ENCODE measurements at places on chromosomes 7 and 10.

DNA sequence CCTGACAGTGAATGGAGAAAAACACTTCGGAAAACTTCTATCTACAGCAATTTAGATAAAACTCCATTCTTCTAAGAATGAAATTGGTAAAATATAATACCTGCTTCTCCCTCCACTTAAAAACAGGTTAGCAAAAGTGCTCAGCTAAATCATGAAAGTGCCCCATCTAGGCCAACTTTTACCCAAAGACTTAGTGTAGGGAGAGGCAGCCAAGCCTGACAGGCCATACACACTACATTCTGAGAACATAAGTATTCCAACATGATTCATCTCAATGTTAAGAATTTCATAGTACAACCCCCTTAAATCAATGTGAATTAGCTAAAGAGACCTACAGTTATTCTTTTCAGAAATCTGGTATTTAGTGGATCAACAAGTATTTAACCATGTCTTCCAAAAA is 7.2 kb downstream of the FAM3C start:
- DNase-seq = no peak

DNA sequence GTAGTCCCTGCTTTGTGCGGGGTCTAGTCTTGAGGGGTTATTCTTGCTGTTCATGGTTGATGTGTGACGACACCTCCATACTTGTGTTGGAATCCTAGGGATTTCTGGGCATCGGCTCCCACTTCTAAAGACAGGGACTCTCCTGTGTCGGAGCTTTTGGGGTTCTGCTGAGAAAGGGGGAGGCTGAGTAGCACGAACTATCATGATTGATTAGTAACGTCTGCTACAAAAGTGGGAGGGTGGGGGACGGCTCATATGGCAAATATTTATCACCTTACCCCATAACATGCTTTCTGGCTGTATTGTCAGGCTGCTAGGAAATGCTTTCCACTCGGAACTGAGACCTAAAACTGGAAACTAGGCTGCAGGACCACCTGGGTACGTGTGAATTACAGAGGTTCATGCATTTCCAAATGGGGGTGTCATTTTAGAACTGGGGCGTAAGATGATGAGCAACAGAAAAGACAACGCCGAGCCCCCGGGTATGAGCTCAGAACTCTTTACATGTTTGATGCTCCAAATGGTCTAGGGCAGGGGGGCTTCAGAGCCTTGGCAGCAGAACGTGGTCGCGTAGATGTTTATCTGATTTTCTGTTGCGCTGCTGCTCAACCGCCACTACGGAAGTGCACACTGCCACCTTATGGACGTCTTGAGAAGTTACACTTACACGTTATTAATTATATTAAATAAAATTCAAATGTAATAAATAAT is 15.1 kb upstream of the NME8 start:
- peak; percentile 57 for DNase-seq

DNA sequence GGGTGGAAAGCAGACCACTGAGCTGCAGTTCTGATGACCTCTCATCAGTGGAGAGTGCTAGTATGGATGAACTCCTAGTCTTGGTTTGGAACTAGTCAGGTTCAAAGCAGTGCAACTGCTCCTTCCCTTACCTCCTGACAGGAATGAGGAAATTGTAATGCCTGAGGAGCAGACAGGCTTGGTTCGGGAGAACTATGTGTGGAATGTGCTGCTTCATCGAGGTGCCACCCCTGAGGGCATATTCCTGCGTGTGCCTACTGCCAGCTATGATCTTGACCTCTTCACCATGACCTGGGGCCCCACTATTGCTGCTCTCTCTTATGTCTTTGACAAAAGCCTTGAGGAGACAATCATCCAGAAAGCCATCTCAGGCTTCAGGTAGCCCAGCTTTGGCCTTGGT is 27.4 kb upstream of the NFKB2 start:
- no peak for DNase-seq

DNA sequence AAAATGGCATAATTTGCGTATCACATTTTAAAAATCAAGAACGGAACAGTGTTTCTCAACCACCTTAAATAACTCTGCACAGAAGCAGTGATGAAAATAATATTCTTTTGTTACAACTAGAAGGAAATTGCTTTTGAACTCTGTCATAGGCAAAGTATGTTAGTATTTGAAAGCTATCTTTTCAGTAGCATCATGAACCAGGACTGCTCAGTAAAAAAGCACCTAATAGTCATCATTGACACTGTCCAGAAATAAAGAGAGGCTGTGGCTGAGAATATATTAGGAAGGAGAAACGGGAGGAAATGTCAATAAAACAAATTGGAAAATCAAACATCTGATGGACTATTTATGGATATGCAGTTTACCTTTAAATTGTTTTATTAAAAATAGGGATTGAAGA is 237.2 kb upstream of the AKR1E2 start:
- no peak for DNase-seq

GRCh38 chr7:44767912-44768627 is 19.4 kb downstream of the ZMIZ2 start:
- peak; percentile 48 for DNase-seq

GRCh38 chr7:2306688-2307087 is 7.6 kb downstream of the SNX8 start:
- DNase-seq = no peak

GRCh38 chr7:158396982-158397862 is 190.4 kb downstream of the PTPRN2 start:
- no peak for DNase-seq

DNA sequence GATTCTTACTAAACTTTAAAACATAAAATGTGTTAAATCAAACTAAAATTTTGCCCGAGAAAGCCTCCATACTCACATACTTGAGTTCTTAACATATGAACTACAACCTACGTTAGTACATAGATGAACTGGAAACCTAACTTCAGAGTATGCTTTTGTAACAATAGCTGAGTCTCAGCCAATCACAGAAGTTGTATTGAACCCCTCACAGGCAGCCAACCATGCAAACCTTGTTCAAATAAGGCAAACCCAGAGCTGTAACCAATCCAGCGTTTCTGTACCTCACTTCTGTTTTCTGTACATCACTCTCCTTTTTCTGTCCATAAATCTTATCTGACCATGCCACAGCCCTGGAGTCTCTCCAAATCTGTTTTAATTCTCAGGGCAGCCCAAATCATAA is 157.3 kb upstream of the COL1A2 start:
- no peak for DNase-seq

- DNase-seq = peak; percentile 2
These were observed at the start of gene DYNC1I1 for GRCh38 chr7:95772298-95772770. DYNC1I1 (plus strand) TSS chr7:95772554; CDS start chr7:95804730, 32,176 bp downstream.

DNA sequence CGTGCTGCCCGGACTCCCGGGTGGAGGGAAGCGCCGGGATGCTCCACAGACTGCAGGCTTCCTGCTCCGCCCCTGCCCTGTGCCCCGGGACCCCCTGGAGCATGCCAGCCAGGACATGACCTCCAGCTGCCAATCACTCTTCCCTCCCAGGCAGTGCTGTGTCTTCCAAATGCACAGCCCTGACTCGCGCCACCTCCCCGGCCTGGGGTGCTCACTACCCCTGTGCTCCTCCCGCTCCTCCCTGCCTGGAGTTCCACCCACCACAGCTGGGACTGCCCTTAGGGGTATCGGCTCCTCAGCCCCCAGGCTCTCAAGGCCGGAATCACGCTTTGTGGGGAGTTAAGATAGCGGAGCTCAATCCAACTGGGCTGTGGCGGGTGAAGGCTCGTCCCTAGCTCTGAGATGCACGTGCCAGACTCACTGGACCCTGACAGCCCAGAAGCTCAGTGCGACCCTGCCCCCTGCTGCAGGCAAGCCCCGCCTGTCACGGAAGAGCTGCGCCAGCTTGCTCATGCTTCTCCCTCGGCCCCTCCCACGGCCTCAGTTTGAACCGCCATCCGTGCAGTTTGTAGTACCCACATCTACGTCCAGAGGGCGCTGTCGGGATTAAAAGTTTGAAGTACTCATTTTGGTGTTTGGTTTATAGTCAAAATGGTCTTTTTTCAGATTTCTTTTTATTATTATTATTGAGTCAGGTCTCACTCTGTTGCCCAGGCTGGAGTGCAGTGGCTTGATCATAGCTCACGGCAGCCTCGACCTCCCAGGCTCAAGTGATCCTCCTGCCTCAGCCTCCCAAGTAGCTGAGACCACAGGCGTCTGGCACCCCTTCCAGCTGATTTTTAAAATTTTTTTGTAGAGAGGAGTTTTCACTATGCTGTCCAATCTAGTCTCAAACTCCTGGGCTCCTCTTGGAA is 142.5 kb upstream of the TCERG1L start:
- DNase-seq = peak; percentile 22

- no peak for DNase-seq
These were observed 590.5 kb downstream of the PARD3 start for GRCh38 chr10:34224639-34225038.

GRCh38 chr7:1231214-1232102 is 1.2 kb upstream of the UNCX start:
- no peak for DNase-seq

DNA sequence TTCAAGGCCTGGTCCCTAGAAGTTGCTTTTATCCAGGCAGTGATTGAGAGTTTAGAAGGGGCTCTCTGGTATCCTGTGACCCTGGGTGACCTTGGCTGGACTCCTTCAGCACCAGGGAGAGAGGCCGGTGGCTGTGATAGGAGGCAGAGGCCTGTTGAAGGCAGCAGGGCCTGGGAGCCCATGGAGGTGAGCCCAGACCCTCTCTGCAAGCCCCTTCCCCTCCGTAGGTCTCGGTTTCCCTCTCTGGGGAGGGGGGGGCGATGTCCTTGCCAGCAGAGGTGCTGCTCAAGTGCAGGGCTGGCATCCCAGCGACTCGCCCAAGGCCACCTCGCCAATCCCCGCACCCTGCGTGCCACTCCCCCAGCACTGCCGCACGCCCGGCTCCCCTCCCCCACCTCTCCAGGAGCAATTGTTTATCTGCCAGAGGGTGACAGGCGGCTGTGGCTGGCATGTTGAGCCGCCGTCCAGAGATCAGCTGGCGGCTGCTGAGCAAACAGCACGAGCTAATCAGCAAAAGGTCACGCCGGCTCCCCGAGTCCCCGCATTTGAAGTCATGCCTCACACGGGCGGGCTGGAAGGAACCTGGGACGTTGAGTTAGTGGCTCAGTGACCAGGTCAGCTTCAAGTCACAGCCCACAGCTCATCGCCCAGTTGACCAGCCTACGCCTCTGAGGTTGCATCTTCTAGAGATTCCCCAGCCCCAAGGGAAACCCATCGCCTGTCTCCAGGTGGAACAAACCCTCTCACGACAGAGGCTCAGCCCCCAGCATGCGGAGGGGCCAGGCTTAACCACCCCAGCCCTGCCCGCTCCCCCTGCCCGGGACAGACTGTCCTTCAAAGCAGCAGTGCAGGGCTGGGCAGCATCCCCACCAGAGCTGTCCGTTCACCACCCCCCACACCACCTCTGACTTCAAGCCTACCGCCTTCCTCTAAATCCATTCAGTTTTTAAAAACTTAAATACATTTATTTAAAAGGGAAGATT is 43.7 kb downstream of the ELFN1 start:
- DNase-seq = no peak

DNA sequence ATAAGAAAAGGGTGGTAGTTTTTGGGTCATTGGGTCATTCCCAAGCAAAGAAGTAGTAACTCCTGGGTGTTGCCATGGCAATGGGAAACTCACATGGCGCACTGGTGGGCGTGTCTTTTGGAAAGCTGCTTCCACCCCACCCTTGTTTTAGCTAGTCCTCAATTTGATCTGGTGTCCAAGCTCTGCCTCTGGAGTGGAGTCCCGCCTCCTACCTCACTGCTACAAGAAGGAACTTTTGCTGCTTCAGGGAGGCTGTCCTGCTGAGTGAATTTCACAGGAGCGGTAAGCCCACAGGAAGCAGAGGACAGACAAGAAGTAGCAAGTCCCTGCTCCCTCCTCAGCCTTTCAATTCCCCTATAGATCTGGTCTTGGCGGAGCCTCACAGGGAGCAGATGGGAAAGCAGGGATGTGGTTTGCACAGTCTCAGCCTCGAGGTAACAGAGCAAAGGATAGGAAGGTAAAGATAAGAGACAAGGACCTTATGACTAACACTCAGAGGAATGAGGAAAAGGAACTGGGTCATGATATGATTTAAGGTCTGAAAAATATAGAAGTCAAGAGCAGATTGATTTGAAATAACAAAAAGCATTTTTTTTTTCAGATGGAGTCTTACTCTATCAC is 700.3 kb downstream of the TNS3 start:
- DNase-seq = no peak

GRCh38 chr7:7504910-7505704 is 30.6 kb downstream of the COL28A1 start:
- DNase-seq = no peak

DNA sequence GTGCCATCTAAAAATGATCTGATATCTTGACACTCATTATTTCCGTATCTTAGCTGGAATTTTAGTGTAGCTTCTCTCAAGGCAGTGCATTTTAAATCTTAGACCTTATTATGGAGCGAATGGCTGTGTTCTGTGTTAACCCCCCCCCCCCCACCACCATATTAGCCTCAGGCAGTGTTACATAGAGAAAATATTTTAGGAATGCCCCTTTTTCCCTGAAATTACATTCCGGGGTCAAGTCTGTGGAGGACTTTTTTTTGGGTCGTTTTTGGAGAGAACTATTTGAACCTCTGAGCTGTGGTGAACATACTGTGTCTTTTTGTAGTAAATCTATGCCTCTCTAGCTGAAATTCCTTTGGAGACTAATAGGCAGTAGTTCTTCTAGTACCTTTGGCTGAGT is 3.1 kb downstream of the CCDC126 start:
- DNase-seq = no peak

GRCh38 chr10:128036011-128036615 is 90.1 kb downstream of the MKI67 start:
- no peak for DNase-seq

- DNase-seq = no peak
These were observed 91.1 kb downstream of the SVIL start for GRCh38 chr10:29543715-29544114.

Measured in CD4-positive, alpha-beta T cell treated with Interleukin-12 subunit alpha and Interleukin-12 subunit beta, for 1 hour (primary cell).